Stimulated activated CD4-positive, alpha-beta T cell treated with anti-CD3 and anti-CD28 coated beads, Interleukin-15, amount 100 ng/mL, for 1 hour (primary cell): ENCODE measurements at places on chromosomes 6 and 20.

DNA sequence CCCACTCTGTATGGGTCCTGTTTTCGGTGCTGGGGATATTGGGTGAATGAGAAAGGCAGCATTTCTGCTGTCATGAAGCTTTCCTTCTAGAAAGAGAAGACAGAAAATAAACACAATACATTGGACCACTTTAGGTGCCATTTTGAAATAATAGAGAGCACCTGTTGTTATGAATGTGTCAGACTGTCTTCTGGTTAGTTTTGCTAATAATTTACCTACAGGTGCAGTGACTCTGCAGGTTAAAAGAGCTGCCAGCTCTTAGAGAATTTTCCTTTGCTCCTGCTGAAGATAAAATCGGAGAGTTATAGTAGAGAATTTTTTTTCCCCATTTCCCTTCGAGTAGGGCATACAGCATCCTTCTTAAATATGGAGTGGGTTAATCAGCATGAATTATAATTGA lies 21.9 kb upstream of the GCLC start:
- no peak for DNase-seq

GRCh38 chr6:2920671-2921112 lies 17.6 kb upstream of the SERPINB9 start:
- no peak for DNase-seq

- no peak for DNase-seq
These were observed 141.6 kb upstream of the TSHZ2 start for GRCh38 chr20:52830598-52830997.

DNA sequence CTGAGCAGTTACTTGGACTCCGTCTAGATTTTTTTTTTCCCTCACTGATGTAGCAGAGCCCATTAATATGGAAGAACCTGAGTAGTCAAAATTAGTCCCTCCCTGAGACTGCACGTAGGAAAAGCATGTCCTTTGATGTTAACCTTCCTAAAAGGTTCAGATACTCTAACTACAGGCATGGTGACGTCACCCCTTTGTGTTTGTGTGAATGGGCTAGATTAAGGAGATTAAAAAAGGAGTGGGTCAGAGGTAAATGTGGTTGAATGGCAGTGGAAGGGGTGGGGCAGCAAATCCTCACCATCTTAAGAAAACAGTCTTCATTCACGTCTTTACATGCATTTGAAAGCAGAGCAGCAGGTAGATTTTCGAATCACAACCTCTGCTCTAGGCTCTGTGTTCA lies 521.1 kb downstream of the TFAP2B start:
- no peak for DNase-seq

GRCh38 chr6:80095600-80095999 lies 10.9 kb upstream of the BCKDHB start:
- no peak for DNase-seq

DNA sequence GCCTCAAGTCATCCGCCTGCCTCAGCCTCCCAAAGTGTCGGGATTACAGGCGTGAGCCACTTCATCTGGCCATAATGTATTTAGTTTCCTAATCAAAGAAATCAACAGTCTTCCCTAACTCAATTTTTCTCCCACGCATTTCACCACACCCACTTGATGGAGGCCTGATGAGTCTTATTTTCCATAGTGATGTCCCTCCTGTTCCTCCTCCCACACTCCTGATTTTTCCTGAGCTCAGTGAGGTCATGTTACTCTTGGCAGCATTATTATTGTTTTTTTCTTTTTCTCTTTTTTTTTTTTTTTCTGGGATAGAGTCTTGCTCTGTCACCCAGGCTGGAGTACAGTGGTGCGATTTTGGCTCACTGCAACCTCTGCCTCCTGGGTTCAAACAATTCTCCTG lies 8.9 kb downstream of the ABRACL start:
- no peak for DNase-seq

GRCh38 chr6:170405311-170405975 lies 98.9 kb downstream of the FAM120B start:
- no peak for DNase-seq

DNA sequence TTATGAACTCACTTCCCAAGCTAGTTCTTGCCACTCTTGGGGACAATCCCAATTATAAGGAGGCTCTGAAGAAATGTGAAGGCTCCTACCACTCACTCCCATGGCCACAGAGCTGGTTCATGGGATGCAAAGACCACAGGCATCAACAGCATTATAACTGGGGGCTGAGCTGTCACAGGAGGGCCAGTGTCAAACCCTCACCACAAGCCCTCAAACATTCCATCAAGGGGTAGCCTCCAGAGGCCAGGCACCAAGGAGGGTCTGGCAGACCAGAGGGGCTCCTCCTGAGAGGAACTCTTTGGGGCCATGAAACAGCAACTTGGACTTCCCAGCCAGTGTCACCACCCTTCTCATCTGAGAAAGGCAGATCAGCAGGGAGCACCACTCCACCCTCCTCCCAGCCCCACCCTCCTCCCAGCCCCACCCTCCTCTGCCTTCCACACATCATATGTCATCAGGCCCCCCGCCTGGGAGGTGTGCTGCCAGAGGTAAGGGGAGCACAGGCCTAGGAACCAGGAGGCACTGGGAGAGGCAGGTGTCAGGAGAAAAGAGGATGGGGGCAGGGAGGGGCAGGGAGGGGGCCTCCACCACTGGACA lies 1.2 kb upstream of the TSPO2 start:
- DNase-seq = no peak

DNA sequence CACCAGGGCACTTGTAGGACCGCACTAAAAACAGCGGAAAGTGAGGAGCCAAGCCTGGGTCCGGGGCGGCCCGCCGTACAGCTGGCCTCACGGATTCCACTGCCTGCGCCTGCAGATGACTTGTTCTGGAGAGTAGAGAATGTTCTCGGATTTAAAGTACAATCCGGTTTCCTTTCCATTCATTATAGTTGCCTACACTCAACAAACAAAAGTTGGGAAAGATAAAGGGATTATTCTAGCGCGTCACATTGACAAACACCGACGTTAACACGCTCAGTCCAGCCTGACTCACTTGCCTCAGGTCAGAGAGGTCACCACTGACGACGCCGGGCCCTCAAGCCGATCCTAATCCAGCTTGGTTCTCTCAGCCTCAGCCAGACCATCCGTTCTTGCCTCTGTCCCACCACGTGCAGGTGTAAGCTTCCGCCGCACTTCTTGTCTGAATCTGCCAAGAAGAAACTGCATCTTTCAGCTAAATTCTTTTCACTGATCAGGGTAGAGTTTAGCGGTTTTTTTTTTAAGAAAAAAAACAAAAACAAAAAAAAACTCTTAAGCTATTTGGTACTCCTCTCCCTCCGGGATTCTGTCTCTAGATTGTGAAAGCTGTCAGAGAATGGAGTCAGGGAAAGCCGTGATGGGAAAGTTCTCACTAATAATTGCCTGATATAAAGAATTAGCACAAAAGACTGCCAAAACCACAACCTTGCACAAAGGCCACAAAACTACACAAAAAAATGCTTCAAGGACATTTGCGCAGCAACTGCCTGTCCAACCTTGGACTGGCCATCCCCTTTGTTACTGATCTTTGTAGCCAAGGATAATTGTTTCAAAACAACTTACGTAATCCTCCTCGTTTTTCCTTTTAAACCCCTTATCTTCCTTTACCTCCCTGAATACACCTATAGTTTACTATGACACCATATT lies 1.1 kb upstream of the PHF10 start:
- no peak for DNase-seq
